ENCODE measurements at places on chromosomes 5 and 9.

GRCh38 chr9:20436476-20437195 lies 185.7 kb downstream of the MLLT3 start:
- no peak for DNase-seq

GRCh38 chr9:33517373-33517772 lies 6.7 kb upstream of the ANKRD18B start:
- no peak for DNase-seq

GRCh38 chr5:107134931-107135330 lies 535.8 kb downstream of the EFNA5 start:
- no peak for DNase-seq

GRCh38 chr9:17065062-17065461 lies 69.8 kb upstream of the CNTLN start:
- no peak for DNase-seq

DNA sequence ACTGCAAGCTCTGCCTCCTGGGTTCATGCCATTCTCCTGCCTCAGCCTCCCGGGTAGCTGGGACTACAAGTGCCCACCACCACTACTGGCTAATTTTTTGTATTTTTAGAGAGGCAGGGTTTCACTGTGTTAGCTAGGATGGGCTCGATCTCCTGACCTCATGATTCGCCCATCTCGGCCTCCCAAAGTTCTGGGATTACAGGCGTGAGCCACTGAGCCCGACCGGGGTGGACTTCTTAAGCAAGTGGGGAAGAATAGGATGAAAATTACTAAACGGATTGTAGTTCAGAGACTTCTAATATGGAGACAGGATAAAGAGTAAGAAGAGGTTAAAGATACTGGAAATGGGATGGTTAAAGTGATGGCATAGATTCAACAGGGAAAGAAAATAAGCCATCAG lies 132.3 kb upstream of the IRX2 start:
- no peak for DNase-seq

DNA sequence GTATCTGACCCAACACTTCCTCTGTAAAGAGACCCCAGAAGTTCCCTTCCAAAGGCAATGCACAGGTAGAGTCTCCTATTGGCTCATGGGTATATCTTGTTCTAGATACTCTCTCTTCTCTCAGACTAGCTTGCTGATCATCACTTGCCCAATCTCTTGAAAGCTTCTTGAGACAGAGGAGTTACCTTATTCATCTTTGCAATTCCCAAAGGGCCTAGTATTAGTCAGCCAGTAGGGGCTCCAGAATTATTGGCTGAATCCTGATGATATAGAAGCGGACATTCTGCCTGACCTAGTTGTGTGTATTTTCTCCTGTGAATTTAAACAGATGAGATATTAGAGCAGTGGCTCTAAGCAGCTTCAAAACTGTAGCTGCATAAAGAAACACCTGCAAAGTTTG lies 304.0 kb upstream of the KLF4 start:
- DNase-seq: no peak

- DNase-seq: no peak
Measured at GRCh38 chr9:124843456-124844034, 9.7 kb upstream of the WDR38 start.

- no peak for DNase-seq
Measured at GRCh38 chr9:75200892-75201470, 112.7 kb downstream of the OSTF1 start.

- DNase-seq: peak; percentile 5
Measured at GRCh38 chr5:173581408-173582215, 34.8 kb downstream of the BOD1 start.

- DNase-seq: no peak
Measured at GRCh38 chr5:17219469-17219868, 2.0 kb downstream of the BASP1 start.

GRCh38 chr5:79642210-79642609 lies 30.0 kb downstream of the TENT2 start:
- DNase-seq: no peak

DNA sequence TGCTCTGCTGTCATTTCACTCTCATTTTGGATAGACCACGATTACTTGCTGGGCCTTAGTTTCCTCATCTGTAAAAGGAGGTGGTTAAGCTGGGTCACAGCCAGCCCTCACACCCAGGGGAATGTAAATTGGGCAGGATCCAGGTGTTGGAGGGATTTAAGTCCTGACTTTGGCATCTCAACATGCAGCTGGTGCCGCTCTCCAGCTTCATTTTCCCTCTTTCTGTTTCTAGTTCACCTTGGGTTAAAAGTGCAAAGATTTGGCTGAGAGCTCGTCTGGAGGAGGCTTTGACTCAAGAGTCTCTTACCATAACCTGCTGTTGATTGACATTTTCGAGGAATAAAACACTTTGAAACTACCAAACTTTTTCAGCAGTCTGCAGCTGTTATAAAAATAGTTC lies 144.3 kb upstream of the DHFR start:
- no peak for DNase-seq

DNA sequence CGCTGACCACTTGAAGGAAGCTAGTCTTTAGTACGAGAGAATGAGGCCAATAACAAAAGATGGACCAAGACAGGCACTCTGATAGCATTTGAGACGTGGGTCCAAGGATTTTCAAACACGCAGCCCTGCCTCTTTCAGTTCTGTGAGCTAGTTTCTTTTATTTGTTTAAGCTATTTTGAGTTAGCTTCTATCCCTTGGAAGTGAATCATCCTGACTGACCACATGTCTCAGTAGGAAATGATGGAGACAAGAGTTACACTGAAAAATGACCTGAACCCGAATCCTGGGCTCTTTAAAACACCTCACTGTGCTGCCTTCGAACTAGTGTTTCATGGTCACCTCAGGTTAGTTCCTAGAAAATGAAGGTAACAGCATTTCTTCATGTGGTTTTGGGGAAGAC lies 9.9 kb downstream of the TEK start:
- no peak for DNase-seq

DNA sequence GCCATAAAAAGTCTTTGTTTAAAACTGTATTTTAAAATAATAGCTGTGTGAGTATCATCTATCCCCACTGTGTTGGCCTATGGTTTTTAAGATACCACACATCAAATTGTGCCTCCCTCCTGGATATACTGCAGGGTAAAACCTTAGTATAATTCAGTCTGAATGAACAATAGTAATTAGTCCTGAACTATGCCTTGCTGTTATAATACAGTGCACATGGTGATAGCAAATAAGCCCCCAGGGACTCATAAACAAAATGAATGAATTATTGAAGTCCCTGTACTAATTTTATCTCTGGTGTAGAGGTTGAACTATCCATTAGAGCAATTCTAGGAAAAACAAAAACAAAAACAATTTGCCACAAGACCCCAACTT lies 142.7 kb upstream of the ADAMTSL1 start:
- no peak for DNase-seq

DNA sequence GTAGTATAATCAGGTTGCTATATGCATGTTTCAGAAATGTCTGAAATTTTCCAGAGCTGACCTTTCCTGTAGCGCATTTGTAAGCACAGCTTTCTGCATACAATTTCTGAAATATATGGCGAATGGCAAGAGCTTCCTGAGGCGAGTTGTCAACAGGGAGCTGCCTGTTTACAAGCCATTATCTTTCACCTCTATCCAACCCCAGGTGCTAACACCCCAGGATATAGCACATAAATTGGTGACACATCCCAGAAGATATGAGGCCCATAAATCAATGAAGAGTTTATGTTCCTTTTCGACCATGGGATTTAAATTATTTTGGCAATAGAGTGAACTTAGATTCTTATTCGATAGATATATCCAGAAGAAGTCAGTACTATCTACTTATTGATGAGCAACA lies 379.8 kb downstream of the KDM4C start:
- DNase-seq: no peak

- no peak for DNase-seq
Measured at GRCh38 chr9:2469681-2470221, 151.8 kb upstream of the VLDLR start.

DNA sequence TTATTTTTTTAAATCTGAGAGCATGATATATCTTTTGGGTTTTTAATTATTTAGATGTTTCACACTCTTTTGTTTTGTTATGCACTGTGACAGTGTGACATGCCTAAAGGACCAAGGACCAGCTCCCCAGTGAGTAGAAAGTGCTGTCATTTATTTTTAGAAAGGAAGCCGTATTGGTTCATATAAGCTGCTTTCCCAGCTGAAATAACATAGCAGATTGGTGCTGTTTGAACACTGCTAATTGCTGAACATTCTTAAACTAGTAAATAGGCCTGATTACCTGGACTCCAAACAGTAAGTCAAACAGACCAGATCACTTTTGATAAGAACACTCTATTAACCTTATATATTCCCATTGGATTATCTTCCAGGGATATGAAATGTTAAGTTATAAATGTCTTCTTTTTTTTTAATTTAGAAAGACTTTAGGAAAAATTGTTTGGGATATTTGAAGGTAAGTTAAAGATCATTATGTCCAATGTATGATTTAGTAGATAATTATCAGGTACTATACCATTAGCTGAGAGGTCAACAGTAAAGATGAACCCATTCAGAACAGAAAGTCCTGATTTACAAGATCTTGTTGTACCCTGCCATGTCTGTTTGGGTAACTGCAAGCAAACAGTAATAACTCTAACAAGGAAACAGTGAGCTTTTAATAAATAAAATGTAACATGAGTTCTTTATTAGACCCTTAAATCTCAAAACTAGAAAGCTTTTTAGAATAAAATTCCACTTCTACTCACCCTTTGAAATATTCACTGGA lies 27.8 kb upstream of the ELL2 start:
- no peak for DNase-seq

- DNase-seq: no peak
Measured at GRCh38 chr5:61650661-61651060, 318.6 kb downstream of the ZSWIM6 start.

DNA sequence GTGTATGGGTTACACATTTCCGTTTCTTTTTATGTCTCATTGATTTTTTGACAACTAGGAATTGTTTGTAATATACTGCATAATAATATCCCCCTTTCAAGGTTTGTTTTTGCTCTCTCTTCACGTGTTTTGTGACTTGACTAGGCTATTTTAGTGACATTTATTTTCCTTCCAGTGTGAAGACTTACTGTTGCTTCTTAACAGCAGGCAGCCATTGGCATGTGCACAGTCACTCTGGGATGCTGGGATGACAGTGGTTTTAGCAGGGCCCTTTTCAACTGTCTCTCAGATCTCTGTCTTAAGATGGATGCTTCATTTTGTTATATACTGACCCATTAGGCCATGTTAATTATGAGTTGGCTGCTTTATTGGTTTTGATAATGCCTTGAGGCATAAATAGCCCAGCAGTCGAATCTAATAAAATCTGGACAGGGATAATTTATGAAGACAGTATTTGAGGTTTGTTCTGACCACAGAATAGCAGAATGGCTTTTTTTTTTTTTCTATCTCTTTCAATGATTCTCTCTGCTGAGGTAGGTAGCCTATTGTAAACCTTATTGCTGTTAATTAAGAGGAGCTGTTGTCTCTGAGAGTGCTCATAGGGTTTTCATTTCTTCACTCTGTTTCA lies 536.0 kb downstream of the GABRG2 start:
- DNase-seq: no peak

DNA sequence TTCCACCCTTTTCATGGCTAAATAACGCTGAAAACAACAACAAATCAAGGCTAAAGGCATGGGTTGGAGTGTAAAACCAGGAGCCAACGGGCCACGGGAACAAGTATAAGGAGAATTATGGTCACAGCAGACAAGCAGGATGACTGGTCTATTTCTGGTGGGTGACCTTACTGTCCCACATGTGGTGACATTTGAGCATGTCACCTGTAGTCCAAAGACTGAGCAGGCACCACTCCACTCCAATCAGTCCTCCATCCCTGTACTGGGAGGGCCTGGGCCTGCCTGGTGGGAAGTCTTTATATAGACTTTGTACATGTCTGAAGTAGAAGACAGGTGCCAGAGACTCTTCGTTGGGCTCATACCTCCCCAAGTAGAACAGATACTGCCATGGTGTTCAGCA lies 36.8 kb downstream of the C9orf153 start:
- DNase-seq: no peak

GRCh38 chr9:94973451-94973941 lies 247.0 kb downstream of the AOPEP start:
- DNase-seq: no peak

GRCh38 chr5:4703931-4704458 lies 436.1 kb upstream of the ADAMTS16 start:
- DNase-seq: no peak

- no peak for DNase-seq
Measured at GRCh38 chr9:10566848-10567247, 46.0 kb downstream of the PTPRD start.

GRCh38 chr5:138953387-138954256 lies 78.5 kb upstream of the LRRTM2 start:
- DNase-seq: no peak

DNA sequence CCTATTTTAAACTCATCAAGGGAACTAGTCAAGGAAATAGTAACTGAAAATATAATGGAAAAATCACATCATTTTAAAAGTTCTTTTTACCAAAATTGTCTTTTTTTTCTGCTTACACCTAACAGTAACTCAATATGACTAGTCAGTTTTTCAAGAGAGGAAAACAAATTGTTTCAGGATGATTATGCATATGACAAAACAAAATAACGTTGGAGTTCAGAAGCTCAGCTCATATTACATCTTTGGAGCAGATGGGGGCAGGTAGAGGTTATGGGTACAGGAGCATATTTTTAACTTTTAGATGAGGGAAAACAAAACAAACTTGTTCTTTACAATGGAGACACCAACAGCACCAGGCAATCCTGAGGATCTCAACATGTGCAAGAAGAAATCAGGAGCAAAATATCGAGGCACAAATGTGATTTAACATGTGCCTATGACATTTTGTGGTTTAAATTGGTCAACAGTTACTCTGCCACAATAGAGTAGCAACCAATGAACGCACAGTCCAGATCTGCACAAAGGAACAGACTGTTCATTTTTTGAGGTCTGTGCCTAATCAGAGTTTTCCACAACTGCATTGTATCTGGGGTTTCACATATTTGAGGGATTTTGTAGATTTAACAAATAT lies 659.0 kb downstream of the ANXA1 start:
- no peak for DNase-seq

DNA sequence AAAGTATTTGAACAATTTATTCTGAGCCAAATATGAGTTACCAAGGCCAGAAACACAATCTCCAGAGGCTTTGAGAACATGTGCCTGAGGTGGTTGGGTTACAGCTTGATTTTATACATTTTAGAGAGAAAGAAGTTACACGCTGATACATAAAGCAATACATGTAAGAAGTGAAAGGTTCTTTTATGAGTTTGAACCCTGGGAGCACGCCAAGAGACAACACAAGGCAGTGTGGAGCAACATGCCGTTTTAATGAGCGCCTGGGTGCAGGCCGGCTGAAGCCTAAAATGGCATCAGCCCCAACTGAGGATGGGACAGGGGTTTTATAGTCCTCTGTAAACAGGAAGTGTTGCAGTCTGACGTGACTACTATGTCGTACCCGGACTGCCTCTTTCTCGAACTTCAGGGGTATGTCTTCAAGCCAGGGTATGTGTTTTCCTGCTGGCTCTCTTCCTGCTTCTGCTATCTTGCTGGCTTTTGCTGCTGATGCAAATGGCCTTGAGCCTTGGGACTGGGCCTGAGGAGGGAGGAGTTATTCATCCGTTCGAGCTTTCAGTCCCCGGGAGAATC lies 193.7 kb downstream of the CYLC2 start:
- no peak for DNase-seq
